Activated naive CD4-positive, alpha-beta T cell treated with anti-CD3 and anti-CD28 coated beads, Interleukin-2, amount 10 ng/mL, durations not matched to agents 7 days and 5 days (primary cell): ENCODE measurements at places on chromosomes 13 and 19.

DNA sequence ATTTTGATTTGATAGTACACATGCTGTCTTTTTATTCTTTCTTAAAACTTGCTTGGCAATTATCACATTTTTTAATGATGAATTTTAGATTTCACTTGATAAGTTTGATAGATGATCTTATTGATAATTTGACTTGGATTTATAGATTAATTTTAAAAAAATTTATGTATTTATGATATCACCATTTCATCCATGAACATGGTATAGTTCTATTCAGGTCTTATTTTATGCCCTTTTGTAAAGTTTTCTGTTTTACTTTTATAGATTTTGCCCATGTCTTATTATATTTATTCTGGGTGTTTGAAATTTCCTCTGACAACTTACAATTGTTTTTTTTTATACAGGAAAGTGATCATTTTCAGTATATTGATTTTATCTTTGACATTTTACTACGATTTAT lies 39.5 kb downstream of the ZNF536 start:
- peaks cover 4% of the 10 kb centered on the region for H3K27me3 ChIP-seq
- DNase-seq, result no peak
- H3K4me1 ChIP-seq, result no peaks in the 10 kb centered on the region
- no peak overlapping the region for H3K4me3 ChIP-seq

- H3K4me1 ChIP-seq, result peaks cover 4% of the 10 kb centered on the region
- peaks cover 74% of the 10 kb centered on the region for H3K27me3 ChIP-seq
- H3K4me3 ChIP-seq, result no peak overlapping the region
- no peaks in the 10 kb centered on the region for H3K36me3 ChIP-seq
Measured at GRCh38 chr19:2302319-2303210, 5.4 kb downstream of the LINGO3 start.

- H3K27ac ChIP-seq, result no peak overlapping the region
- H3K4me3 ChIP-seq, result no peak overlapping the region
- H3K4me1 ChIP-seq, result peaks cover 3% of the 10 kb centered on the region
- no peak for DNase-seq
- peaks cover 53% of the 10 kb centered on the region for H3K27me3 ChIP-seq
- H3K36me3 ChIP-seq, result no peaks in the 10 kb centered on the region
Measured at GRCh38 chr19:9996541-9996940, 13.8 kb downstream of the COL5A3 start.

- H3K27ac ChIP-seq, result peak within 1 kb of the TSS; percentile 83
- DNase-seq, result no peak
- H3K4me1 ChIP-seq, result peaks cover 18% of the 10 kb centered on the region
- peak within 1 kb of the TSS; percentile 85 for H3K4me3 ChIP-seq
Measured at GRCh38 chr19:1491114-1491848, at the start of gene REEP6. REEP6 (plus strand) TSS chr19:1491181; CDS start chr19:1491270, 89 bp downstream.

DNA sequence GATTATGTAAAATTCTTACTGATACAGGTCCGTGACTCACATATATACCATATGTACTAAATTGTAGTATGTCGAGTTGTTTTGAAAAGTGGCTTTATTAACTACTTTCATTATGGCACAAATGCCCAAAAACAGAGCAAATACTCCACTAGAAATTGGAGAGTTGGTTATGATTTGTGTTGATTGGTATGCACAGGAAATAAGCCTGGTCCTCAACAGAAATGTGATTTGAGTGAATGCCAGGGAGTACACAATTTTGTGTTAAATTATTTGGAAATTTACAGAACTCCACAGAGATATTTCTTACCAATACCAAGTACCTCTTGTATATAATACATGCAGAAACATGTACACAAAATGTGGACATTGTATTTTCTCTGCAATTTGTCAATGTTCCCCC lies 676.7 kb downstream of the PCDH9 start:
- no peak overlapping the region for H3K4me3 ChIP-seq
- no peaks in the 10 kb centered on the region for H3K36me3 ChIP-seq

DNA sequence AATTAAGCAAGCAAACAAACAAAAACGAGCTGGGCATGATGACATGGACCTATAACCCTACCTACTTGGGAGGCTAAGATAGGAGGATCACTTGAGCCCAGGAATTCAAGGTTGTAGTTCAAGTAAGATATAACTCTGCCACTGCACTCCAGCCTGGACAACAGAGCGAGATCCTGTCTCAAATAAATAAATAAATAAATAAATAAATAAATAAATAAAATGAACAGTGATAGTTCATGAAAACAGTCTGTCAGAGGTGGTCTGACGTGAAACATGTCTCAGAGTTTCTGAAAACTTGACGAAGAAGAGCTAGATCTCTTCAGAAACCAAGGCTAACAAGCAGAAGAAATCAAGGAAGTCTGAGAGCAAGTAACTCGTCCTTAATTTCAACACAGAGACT lies 188.8 kb upstream of the GPC6 start:
- H3K4me3 ChIP-seq, result no peak overlapping the region
- no peak for DNase-seq
- H3K27ac ChIP-seq, result no peak overlapping the region
- no peaks in the 10 kb centered on the region for H3K36me3 ChIP-seq

GRCh38 chr19:4049432-4049831 lies 17.3 kb downstream of the ZBTB7A start:
- H3K27ac ChIP-seq, result no peak overlapping the region
- H3K27me3 ChIP-seq, result no peaks in the 10 kb centered on the region
- peaks cover 22% of the 10 kb centered on the region for H3K4me1 ChIP-seq
- no peak overlapping the region for H3K4me3 ChIP-seq

- no peaks in the 10 kb centered on the region for H3K36me3 ChIP-seq
- no peak for DNase-seq
- H3K4me3 ChIP-seq, result no peak overlapping the region
- no peak overlapping the region for H3K27ac ChIP-seq
- no peaks in the 10 kb centered on the region for H3K4me1 ChIP-seq
Measured at GRCh38 chr13:59658027-59658737, 505.5 kb downstream of the DIAPH3 start.

GRCh38 chr13:30726192-30726591 lies 9.2 kb upstream of the ALOX5AP start:
- H3K4me1 ChIP-seq, result no peaks in the 10 kb centered on the region
- no peak overlapping the region for H3K4me3 ChIP-seq
- H3K36me3 ChIP-seq, result no peaks in the 10 kb centered on the region
- H3K27me3 ChIP-seq, result peaks cover 28% of the 10 kb centered on the region

- H3K27ac ChIP-seq, result no peak overlapping the region
- H3K4me3 ChIP-seq, result no peak overlapping the region
- H3K27me3 ChIP-seq, result peaks cover 5% of the 10 kb centered on the region
- no peak for DNase-seq
Measured at GRCh38 chr13:102311419-102311796, 90.4 kb downstream of the FGF14 start.

- peak within 1 kb of the TSS; percentile 84 for H3K4me3 ChIP-seq
- peak; percentile 82 for DNase-seq
- H3K36me3 ChIP-seq, result no peaks in the 10 kb centered on the region
- H3K4me1 ChIP-seq, result peaks cover 22% of the 10 kb centered on the region
- H3K27ac ChIP-seq, result peak within 1 kb of the TSS; percentile 84
Measured at GRCh38 chr19:40190891-40191835, at the start of gene MAP3K10. MAP3K10 (plus strand) TSS chr19:40191426; CDS start chr19:40192032, 606 bp downstream.

DNA sequence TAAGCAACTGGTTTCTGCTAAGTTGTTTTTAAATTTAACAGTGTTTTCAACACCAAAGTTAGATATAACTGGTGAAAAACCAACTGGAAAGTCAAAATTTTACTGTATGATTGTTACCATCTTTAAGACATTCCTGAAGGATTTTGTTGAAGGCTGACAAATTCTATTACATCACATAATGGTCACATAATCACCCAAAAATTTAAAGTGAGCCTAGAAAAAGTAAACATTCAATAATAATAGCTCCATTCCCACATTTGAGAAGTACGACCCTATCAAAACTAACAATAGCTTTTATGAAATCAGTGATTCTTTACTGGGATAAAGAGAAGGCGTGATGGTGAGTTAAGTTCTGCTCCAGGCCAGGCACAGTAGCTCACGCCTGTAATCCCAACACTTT lies 51.6 kb downstream of the USP12 start:
- peaks cover 37% of the 10 kb centered on the region for H3K36me3 ChIP-seq
- H3K27ac ChIP-seq, result no peak overlapping the region
- DNase-seq, result no peak
- no peak overlapping the region for H3K4me3 ChIP-seq

- H3K4me1 ChIP-seq, result no peaks in the 10 kb centered on the region
- DNase-seq, result peak; percentile 66
- H3K27me3 ChIP-seq, result no peaks in the 10 kb centered on the region
Measured at GRCh38 chr19:56350416-56351045, 35.9 kb upstream of the ZSCAN5A start.

DNA sequence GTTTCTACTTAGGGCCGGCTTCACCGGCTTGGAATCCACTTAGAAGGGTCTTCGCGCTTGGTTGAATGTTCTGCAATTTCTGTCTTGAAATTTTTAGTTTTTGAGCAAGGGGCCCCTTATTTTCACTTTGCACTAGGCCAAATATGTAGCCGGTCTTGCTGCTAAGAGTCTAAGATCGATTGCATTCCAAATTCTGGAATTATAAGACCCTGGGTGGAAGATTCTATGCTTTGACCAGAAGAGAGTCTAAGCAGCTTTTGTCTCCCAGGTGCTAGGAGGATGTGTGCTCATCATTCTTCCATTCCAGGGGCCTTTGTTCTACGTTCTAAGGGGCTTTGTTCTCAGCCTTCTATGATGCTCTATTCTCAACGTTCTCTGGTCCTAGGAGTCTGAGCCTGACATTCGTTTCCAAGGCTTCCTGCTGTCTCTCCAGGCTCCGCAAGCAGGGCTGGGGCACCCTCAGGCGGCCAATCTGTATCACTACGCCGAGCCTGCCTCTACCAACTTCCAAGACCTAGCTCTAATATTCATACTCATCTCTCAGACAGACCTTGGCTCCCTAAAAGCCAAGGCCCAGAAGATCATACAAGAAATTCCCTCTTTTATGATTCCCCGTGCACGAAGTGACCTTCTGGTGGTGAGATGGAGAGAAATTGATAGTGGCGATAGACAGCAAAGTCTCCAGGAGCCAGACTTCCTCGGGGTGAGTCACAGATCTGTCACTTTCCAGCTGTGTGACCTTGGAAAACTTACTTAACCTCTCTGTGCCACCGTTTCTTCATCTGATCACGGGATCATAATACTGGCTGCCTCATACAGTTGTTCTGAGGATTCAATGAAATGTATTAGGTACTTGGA lies 982 bp upstream of the DACT3 start:
- peak overlapping the region; percentile 66 for H3K4me3 ChIP-seq
- DNase-seq, result peak; percentile 85
- H3K36me3 ChIP-seq, result no peaks in the 10 kb centered on the region
- H3K4me1 ChIP-seq, result peaks cover 23% of the 10 kb centered on the region

DNA sequence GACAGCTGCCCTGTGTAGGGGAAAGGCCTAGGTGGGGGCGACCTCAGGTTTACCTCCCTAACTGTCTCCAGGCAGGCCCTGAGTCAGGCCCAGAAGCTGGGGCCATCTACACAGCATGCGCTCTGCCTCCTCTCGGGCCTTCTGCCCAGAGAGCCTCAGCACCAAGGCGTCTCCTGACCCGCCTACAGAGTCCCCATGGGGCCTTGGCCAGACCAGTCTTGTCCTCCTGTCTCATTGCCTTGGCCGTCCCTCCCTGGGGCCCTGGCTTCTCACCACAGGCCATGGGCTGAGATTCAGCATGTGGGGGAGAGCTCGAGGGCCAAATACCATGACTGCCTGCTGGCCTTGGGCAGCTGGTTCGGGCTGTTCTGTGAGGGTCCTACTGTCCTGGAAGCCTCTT lies 59.0 kb downstream of the SMARCA4 start:
- peaks cover 43% of the 10 kb centered on the region for H3K36me3 ChIP-seq
- H3K27me3 ChIP-seq, result no peaks in the 10 kb centered on the region
- H3K27ac ChIP-seq, result no peak overlapping the region
- H3K4me3 ChIP-seq, result no peak overlapping the region
- DNase-seq, result no peak

GRCh38 chr13:100336795-100337516 lies 248.1 kb downstream of the PCCA start:
- H3K27me3 ChIP-seq, result no peaks in the 10 kb centered on the region
- no peak overlapping the region for H3K27ac ChIP-seq
- no peak for DNase-seq
- H3K36me3 ChIP-seq, result peaks cover 13% of the 10 kb centered on the region

DNA sequence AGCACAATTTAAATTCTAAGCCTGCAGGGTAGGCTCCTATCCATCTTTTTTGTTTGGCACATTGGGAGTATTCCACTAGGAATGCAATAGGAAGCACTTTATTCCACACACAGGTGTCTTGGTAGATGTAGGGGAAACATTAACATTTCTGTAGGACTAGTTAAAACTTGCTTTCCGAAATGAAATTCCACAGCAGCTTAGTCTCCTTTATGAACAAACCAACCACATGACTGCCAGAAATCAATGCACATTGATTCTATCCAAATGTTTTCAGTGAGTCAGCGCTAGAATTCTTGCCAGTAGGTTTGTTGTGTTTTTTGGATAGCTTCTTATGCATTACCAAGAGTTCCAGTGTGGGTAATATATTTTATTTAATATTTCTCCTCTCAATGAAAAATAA lies 207.9 kb upstream of the CSNK1A1L start:
- no peaks in the 10 kb centered on the region for H3K4me1 ChIP-seq
- no peak overlapping the region for H3K27ac ChIP-seq
- DNase-seq, result no peak
- H3K36me3 ChIP-seq, result no peaks in the 10 kb centered on the region
- no peaks in the 10 kb centered on the region for H3K27me3 ChIP-seq

DNA sequence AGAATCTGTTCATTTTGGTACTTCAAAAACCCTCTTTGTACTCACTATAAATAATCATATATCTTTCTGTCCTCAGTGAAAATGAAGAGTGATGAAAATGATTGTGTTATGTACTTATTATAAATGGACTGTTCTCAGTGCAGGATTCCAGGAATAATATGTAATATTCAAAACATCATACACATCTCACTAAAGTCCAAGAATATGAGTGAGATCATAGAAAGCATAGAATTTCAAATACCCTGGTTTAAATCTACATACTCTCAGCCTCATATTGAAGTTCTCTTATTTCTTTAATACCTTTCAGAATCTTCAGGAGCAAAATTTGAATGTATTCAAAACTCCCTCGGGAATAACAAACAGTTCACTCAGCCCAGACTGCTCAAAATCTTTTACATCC lies 868.0 kb downstream of the SLITRK6 start:
- no peak overlapping the region for H3K4me3 ChIP-seq
- H3K27ac ChIP-seq, result no peak overlapping the region
- H3K36me3 ChIP-seq, result no peaks in the 10 kb centered on the region
- H3K27me3 ChIP-seq, result no peaks in the 10 kb centered on the region
- DNase-seq, result no peak
- H3K4me1 ChIP-seq, result no peaks in the 10 kb centered on the region

DNA sequence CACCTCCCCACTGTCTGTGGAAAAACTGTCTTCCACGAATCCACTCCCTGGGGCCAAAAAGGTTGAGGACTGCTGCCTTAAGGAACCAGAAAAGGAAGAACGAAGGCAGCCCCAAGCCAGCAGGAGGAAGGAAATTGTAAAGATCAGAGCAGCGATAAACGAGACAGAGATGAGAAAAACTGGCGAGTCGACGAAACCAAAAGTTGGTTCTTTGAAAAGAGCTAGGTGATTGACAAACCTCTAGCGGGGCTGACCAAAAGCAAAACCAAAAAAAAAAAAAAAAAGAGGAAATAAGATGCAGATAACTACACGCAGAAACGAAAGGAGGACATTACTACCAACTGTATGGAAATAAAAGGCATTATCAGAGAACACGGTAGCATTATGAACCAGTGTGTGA lies 76.9 kb downstream of the GADD45B start:
- no peaks in the 10 kb centered on the region for H3K36me3 ChIP-seq
- peaks cover 52% of the 10 kb centered on the region for H3K4me1 ChIP-seq
- no peaks in the 10 kb centered on the region for H3K27me3 ChIP-seq
- H3K4me3 ChIP-seq, result peak overlapping the region; percentile 68
- DNase-seq, result peak; percentile 80
